ENCODE measurements at places on chromosomes 1 and 21.

DNA sequence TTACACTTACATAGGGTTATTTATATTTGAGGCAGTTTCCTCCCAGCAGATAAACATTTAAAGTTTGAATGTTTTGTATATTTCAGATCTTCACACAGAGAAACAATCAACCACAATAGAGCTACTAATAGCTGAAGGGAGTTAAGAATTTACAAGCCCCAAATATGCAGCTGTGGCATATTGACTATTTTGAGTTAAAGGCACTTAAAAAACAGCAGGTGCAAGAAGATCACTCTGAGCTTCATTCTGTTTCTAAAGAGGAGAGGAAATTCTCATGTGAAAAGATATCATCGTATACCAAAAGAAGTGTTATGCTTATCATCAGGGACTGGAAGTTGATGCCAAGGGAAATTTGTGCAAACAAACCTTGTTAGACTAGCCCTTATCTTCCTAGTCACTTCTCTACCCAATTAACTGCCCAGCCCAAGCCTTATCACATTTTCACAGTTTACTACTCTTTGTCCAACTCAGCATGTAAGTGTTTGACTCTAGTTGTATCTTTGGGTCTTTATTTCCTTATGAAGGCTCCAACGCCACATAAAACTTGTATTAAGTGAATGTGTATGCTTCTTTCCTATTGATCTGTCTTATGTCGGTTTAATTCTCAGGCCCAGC is 66.3 kb upstream of the COG2 start:
- no peak for DNase-seq

DNA sequence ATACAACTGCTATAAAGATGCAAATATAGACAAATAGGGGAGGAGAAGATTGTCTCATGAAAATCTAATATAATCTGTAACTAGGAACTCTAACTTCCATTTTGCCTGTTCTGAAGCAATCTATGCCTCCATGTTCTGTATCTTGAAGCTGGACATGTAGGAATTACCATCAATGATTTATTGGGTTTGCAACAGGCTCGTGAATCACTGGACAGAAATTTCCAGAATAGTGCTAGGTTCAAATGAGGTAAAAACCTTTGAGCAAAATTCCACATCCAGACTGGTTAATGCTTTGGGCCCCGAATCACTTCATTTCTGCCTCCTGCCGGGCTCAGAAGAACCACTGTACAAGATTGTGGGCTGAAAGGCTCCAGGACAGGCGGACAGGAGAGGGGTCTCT is 110.7 kb upstream of the CTTNBP2NL start:
- DNase-seq: no peak

- no peak for DNase-seq
Measured at GRCh38 chr1:59184365-59184905, 112.5 kb upstream of the FGGY start.

DNA sequence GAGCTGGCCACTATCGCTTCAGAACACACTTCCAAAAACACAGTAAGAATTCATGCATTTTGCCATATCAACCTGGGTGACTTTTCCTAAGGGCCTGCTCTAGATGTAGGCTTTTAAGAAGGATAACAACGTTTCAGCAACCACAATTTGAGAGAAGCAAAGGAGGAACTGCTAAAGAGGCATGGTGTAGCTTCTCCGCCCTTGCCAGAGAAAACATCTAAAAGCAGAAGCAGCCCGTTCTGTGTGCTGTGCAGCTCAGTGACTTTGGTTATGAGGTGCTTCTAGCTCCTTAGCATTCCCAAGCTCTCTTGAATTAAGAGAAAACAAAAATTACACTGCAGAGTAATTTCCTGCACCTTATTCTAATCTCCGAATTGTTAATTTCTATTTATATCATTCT is 2.7 kb downstream of the PER3 start:
- no peak for DNase-seq
